Mucosa of gallbladder (tissue), 1 donor: ENCODE measurements at places on chromosomes 12 and 14.

GRCh38 chr12:131720921-131721320, 10.0 kb downstream of the SFSWAP start:
- DNase-seq: no peak

- no peak for DNase-seq
These were observed 126.4 kb downstream of the DERA start for GRCh38 chr12:16037533-16037932.

DNA sequence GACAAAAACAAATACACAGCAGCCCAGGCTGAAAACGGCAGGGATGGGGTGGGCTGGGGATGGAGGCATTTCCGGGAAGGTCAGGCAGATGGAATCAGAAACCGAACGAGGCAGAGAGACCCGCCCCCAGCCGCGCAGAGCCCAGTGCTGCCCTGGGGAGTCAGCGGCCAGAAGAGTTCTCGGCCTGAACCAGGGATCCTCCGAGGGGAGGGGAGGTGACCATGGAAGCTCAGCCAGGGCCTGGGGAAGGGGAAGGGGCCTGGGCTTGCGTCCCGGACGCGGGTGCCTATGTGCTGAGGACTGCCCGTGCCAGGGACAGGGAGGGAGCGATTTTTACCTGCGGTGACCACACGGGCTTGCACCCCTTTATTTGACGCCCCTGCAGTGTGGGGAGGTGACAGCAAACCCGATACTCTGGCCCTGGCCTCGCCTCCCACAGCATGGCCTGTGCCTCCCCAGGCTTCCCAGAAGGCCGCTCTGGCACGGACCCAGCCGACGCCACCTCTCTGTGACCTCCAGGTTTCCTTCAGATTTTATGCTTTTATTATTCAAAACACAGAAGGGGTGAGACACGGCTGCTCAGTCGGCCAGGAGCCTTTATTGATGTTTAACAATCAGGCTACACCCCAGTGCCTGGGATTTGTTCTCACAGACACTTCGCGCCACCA, 7.7 kb downstream of the LRCOL1 start:
- no peak for DNase-seq

- no peak for DNase-seq
These were observed 367.1 kb upstream of the OR4E1 start for GRCh38 chr14:22040781-22041125.

DNA sequence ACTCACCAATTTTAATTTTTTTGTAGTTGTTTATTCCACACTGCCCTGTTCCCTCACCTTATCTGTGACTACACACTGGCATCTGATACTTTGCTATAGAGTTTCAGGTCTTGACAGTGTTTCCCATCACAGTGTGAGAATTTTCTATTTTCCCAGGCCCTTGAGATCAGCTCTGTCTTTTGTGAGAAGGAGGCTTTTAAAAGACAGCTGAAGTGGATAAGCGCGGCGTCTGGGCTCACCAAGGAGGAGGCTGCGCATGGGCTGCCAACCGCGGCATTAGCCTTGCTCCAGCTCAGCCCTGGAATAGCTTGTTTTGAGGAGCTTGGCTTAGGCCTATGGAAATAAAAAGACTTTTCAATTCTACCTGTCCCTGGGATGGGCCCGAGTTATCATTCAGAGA, 181.3 kb downstream of the RMST start:
- no peak for DNase-seq

- DNase-seq: no peak
These were observed 105.7 kb upstream of the RESF1 start for GRCh38 chr12:31853520-31853919.

GRCh38 chr12:86331012-86331411, 74.8 kb upstream of the MGAT4C start:
- no peak for DNase-seq

DNA sequence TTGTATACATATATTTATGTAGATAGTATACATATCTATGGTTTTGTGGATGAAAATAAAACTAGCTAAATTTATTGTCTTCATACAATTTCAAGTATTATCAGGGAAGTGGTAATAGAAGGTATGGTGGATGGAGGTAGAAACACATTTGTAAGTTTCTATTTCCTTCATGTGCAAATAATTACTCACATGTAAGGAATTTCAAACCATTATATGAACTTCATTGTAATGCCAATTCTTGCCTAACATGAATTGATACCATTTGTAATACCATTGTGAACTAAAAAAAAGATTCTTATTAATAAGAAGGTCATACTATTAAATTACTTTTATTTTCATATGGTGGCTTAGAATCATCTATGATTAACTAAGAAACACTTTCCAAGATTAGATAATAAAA, 20.1 kb upstream of the PPFIA2 start:
- DNase-seq: no peak

DNA sequence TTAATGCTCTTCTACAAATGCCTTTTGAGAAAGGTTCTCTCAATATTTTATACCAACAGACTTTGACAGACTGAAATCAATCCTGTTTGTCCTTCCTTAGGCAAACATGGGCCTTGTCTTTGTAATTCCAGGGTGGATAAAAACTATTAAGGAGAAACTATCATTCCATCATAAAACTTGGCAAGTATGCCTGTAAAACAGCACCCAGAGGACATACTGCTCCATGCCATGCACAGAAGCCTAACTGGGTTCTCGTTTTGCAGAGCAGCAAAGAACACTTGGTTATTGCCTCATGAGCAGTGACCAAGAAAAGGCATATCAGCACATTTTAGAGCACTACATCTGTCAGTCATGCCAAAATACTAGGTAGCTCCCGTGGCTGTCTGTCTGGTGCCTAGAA, 33.8 kb upstream of the PTGDR start:
- no peak for DNase-seq

GRCh38 chr12:26195641-26196420, 458 bp downstream of the SSPN start:
- peak; percentile 34 for DNase-seq

DNA sequence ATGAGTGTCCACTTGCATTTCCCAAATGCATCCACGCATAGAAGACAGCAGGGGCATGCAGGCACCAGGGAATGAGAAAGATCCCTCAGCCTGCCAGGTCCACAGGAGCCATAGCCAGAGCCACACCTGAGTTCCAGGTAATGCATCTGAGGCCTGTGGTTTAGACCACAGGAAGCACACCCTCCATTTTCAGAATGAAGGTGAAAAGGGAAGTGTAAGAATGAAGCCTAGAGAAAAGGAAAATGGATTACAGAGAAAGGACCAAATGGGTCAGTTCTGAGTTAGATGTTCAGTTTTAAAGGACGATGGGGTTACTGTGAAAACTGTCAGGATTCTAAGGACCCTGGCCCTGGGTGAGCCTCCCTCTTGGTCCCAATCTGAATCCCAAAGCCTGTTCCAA, 1283.2 kb downstream of the TMEM121 start:
- no peak for DNase-seq

DNA sequence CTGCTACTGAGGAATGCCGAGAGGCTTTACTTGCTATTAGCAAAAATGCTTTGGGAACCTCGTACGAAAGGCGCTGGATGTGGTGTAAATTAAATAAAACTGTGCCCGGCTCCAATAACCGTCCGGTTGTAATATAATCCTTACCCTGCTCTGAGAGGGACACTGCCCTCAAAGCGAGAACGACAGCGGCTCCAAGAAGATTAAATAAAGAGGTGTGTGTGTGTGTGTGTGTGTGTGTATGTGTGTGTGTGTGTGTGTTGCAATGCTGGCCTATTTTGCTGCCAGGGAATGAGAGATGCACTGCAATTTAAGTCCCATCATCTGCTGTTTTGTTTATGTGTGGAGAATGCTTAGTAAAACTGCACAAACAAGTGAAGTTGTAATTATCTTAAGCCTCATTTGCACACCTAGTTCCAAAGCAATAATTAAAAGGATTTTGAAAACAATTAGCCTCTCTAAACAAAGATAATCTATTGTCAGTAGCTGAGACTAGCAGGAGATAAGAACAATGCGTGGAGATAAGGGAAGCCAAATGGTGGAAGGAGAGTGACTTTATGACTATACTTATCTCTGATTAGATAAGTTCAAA, 1.2 kb upstream of the SIX1 start:
- no peak for DNase-seq

- no peak for DNase-seq
These were observed 14.6 kb downstream of the PCNX4 start for GRCh38 chr14:60106339-60106738.

DNA sequence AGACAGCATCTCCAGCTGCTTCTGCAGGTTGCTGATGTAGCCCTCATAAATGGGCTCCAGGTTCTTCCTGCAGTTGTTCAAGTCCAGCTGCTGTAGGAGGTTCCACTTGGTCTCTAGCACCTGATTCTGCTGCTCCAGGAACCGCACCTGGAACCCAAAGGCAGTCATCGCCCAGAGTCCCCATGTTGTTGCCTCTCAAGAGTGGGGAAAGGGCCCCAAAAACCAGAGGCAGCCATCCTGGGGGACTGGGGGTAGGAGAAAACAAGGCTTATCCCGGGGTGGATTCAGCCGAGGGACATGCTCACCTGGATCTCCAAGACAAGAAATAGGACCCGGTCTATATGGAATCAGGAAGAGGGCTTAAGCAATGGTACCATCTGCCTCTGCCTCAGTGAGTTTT, 2.3 kb downstream of the KRT72 start:
- no peak for DNase-seq

DNA sequence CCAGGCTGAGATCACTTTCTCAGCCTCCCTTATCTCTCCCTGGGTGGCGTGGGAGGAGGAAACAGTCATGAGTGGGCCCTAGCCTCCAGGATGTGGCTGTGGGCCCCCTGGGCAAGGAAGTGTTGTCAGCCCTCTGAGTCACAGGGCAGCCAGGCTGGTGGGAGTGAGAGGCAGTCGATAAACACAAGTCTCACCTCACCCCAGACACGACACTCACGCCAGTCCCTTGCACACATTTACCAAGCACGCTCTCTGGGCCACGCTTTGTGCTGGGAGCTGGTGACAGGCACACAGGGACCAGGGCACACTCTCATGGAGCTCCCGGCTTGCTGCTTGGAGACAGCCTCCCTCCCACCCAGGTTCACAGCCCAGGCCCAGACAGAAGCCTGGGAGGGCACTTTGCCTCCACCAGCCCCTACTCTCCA, 1.9 kb upstream of the KRT79 start:
- no peak for DNase-seq

GRCh38 chr12:90098132-90098779, 389.6 kb upstream of the ATP2B1 start:
- DNase-seq: no peak

GRCh38 chr12:19075711-19076340, 53.7 kb upstream of the PLEKHA5 start:
- DNase-seq: no peak

GRCh38 chr12:45775465-45775864, 46.0 kb downstream of the ARID2 start:
- DNase-seq: no peak

- no peak for DNase-seq
These were observed 219.1 kb downstream of the PHLDA1 start for GRCh38 chr12:75812271-75813018.

GRCh38 chr14:91548108-91548507, 38.0 kb upstream of the PPP4R3A start:
- DNase-seq: no peak

DNA sequence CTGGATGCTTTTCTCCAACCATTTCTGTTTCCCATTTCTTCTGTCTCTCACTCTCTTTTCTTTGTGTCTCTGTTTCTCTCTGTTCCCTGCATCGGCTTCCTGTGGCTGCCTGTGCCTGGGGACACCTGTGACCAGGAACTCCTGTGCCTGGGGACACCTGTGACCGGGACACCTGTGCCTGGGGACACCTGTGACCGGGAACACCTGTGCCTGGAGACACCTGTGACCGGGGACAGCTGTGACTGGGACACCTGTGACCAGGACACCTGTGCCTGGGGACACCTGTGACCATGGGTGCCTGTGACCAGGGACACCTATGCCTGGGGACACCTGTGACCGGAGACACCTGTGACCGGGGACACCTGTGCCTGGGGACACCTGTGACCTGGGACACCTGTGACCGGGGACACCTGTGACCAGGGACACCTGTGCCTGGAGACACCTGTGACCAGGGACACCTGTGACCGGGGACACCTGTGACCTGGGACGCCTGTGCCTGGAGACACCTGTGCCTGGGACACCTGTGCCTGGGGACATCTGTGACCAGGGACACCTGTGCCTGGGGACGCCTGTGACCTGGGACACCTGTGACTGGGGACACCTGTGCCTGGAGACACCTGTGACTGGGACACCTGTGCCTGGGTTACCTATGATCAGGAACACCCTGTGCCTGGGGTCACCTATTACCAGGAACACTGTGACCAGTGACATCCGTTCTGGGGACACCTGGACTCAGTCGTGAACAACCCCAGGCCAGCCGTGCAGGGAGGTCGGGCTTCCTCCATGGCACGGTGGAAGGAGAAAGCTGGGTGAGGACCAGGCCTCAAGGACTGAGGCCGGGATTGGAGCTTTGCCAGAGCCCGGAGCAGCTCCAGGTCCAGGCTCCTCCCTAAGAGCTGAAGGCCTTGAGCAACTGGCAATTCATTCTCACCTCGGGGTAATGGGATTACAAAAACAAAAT, 23.4 kb upstream of the FBRSL1 start:
- DNase-seq: no peak

DNA sequence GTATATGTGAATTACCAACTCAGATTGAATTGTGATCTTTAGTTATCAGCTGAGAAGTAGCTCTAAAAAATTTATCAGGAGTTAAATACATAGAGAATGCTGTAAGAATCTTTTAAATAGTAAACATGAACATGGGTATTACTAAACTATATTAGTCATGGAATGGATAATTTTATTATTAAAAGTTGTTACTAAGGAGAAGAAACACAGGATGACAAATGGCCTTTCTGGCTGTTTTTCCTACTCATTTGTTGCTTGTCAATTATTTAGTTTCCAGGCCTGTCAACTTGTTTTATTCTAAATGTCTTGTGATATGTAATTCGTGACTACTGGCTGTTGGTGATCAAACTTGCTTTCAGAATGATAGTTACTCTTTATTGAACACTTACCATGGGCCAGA, 58.7 kb downstream of the KTN1 start:
- no peak for DNase-seq

- DNase-seq: no peak
These were observed 302.6 kb downstream of the PCNX1 start for GRCh38 chr14:71209888-71210287.

- no peak for DNase-seq
These were observed 322.1 kb upstream of the ATP2B1 start for GRCh38 chr12:90030726-90031125.

DNA sequence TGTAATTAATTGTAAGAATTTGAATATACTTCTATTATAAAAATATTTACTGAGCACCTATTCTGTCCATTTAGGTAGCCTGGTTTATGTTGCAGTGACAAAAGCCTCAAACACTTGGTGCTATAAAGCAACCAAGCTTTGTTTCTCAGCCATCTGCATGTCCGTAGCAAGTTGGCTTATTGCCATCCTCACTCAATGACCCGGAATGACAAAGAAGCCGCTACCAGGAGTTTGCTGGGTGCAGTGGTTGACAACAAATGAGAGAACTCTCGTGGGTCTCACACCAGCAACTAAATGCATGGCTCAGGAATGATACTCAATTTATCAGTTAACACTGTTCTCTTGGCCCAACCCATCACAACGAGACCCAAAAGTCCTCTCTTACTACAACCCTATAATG, 553.1 kb downstream of the DIO2 start:
- DNase-seq: no peak
